ENCODE measurements at places on chromosomes 6 and 20.

DNA sequence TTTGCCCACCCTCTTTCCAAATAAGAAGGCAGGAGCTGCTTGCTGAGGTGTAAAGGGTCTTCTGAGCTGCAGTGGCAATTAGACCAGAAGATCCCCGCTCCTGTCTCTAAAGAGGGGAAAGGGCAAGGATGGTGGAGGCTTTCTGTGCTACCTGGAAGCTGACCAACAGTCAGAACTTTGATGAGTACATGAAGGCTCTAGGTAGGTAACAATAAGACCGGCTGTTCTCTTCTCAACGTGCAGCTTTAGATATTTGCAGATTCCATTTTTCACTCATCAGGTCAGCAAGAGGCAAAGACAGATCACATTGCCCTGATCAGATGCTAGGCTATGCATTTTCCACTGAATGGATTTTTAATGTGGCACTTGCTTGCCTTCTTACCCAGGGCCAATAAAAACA, at the start of gene FABP7:
Gene FABP7 (plus strand): TSS at position 50 of the 400 bp plus-strand sequence. CDS start 79 bp downstream, at position 129.
- no peak for DNase-seq

DNA sequence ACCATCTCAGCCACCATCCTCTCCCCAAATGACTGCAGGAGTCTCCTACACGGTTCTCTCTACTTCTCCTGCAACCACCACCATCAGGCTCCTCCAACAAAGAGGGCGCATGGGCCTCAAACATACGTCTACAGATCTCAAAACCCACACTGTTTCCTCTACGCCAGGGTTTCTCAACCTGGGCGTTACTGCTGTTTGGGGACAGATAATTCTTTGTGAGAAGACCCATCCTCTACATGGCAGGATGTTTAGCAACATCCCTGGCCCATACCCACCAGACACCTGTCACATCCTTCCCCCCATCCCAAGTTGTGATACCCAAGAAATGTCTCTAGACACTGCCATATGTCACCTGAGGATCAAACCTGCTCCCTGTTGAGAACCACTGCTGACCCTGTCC, 45.0 kb downstream of the ELMO2 start:
- no peak for DNase-seq

GRCh38 chr20:37490663-37491350, 30.2 kb upstream of the NNAT start:
- no peak for DNase-seq

GRCh38 chr6:125918230-125918629, 38.3 kb upstream of the HINT3 start:
- no peak for DNase-seq

DNA sequence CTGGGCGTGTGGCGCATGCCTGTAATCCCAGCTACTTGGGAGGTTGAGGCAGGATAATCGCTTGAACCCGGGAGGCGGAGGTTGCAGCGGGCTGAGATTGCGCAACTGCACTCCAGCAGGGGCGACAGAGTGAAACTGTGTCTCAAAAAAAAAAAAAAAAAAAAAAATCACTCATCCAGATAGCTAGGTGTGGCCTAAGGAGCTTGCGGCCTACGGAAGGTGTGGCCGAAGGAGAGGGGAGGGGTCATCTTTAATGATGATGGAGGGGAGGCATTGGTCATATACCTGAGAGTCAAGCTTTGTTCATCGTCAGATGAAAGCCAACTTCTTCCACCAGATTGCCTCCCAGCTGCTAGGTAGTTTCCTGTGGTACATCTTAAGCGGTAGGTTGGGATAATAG, 801 bp upstream of the PPARD start:
- no peak for DNase-seq

DNA sequence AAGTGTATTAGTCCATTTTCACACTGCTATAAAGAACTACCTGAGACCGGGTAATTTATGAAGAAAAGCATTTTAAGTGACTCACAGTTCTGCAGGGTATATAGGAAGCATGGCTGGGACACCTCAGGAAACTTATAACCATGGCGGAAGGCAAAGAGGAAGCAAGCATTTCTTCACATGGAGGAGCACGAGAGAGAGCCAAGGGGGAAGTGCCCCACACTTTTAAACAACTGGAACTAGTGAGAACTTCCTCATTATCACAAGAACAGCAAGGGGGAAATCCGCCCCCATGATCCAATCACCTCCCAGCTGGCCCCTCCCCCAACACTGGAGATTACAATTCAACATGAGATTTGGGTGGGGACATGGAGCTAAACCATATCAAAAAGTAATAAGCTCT, 28.3 kb upstream of the B3GAT2 start:
- DNase-seq = no peak

DNA sequence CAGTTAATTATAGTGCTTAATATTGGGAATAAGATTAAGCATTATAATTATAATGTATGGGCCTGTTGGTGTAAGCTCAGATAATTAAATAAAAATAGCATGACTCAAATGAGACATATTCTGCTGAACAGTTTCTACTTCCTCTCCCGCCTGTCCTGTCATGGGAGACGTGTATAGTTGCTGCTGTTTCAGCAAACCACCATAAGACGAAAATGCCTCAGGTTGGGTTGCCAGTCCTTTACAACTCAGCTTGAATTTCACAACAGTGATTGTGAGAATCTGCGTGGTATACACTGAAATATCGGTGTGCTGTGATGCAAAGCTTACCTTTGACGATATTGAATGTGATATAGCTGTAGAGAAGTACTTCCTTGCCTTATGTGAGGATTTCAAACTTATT, 99.5 kb downstream of the POPDC3 start:
- DNase-seq = no peak

GRCh38 chr20:4247898-4248858, 232.8 kb upstream of the RNF24 start:
- DNase-seq = no peak

DNA sequence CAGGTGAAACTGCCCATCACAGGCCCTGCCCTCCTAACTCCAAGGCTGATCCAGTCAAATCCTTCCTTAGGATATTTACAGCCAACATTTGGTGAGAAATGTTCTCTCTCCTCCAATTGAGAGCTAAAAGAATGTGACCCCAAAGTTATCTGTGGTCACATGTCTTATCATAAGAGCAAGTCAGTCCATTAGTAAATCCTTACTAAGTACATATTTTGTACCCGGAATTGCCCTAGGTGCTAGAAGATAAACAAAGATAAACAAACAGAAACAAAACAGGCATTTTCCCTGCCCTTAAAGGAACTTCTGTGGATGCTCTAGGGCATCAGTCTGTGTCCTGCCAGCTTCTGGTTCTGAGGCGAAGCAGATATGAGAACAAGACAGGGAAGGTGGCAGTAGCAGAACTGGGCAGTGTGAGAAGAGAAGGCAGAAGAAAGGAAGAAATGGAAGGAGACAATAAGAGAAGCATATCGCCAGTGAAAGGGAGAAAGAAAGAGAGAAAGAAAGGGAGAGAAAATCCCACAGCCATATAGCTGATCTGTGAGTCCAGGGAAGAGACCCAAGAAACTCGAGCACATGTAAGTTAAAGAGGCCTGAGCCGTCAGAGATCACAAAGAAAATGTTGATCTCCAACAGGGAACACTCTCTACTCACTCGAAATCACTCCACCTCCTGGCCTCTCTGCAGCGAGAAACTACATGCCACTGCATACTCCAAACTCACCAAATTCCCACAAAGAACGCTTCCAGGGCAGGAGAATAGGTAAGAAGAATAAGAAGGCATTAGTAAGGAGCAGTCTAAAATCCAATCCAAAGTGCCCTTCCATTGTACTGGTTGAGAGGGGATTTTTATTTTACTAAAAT, 41.7 kb downstream of the CDK5RAP1 start:
- no peak for DNase-seq

GRCh38 chr20:36645998-36646397, at the start of gene SLA2:
TSS of gene SLA2 (minus strand) at chr20:36646196. CDS start at chr20:36641335, 4,861 bp downstream.
- no peak for DNase-seq

GRCh38 chr20:47440857-47441773, 60.6 kb upstream of the NCOA3 start:
- no peak for DNase-seq

- no peak for DNase-seq
These were observed 140.2 kb downstream of the MMUT start for GRCh38 chr6:49322861-49323260.

DNA sequence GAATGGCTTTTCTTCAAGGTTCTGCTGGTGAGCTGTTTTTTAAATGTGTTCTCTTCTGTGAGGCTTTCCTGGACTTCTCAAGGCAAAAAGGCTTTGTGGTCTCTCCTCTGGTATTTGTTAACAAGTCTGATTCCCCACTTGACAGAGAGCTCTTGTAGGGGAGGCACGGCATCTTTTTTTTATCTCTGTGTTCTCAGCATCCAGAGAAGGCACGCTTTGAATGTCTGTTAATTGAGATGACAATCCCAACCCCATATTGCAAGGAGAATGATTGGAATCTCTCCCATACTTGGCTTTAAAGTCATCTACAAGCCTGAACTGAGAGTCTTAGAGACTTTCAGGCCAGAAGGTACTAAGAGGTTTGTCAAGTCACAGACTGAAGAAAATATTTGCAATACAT, 22.6 kb downstream of the EDN1 start:
- no peak for DNase-seq

All from SHP77 (cell line).